ENCODE measurements at places on chromosomes 5 and 9.

DNA sequence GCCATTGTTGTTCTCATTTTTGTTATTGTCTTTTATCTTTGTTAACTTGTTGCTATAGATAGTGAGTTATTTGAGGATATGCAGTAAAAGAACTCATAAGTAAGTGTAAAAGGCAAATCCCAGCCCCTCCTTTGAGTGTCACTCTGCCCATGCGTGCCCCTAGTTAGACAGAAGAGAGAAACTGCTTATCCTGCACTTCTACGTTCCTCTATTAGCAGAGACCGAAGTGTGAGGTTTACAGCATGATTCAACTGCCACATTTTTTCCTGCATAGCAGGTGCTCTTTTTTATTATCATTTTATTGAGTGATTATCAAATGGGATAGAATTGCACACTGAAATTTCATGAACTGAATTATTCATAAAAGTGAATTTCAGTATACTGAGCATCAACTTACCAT is 12.0 kb upstream of the DNAH5 start:
- no peak for DNase-seq

GRCh38 chr5:179793468-179794139 is at the start of gene LTC4S:
TSS of gene LTC4S (plus strand) at chr5:179793986. CDS start at chr5:179794081, 95 bp downstream.
- DNase-seq: no peak

DNA sequence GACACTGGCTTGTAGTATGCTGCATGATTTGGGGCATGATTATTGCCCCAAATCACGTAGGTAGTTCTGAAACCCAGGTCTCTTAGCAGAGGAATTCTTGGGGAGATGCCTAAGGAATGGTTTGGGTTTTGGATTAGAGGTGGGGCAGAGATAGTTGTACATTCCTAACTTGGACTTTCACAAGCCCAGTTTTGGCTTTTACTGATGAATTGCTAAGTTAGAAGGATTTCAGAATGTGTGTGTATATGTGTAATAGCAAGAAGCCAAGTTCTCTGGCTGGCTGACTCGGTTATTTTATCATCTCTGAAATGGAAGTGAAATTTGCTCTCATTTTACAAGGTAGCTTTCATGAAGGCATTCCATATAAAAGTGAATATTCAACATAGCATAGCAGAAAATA is 23.8 kb upstream of the ZNF131 start:
- no peak for DNase-seq

- no peak for DNase-seq
Observed at GRCh38 chr9:734831-735511, 106.5 kb upstream of the DMRT1 start.

- no peak for DNase-seq
Observed at GRCh38 chr5:133114166-133114932, 62.5 kb downstream of the HSPA4 start.
